ENCODE measurements at places on chromosomes 2 and 18. TPM values are rescaled to one million over a fixed set of nuclear protein-coding genes. Genes with fewer than 3 reads are reported as not detected.

Gene ICOS
- 2.1 TPM for total RNA-seq

Gene LDAH
- total RNA-seq, result 43.7 TPM

Gene OSR1
- total RNA-seq, result not detected

Gene CAPN13
- total RNA-seq, result not detected

Gene NEUROD1
- total RNA-seq, result not detected

Gene PRSS56
- total RNA-seq, result not detected

Gene MOCOS
- 50.8 TPM for total RNA-seq

Gene GKN2
- total RNA-seq, result not detected

All from SK-MEL-5 (cell line).